ENCODE measurements at places on chromosomes 5 and 9.
A peak's percentile ranks its signal among the peaks of the same experiment; 100 is the strongest.

DNA sequence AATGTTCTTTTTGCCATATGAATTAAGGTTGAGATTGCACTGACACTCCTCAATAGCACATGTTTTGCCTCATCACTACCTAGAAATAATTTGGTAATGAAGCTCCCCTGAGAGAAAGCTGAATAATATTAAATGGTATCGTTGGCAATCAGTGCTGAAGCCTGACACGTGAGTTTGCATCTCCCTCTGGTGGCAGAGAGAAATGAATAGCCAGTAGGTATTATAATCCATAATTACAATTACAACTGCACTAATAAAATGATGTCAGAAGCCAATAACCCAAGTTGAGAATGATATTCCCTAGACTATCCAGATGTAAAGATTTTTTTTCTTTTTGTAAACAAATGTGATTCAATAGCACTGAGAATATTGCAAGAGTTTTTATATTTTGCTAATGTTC lies 700.3 kb downstream of the PTPRD start:
- DNase-seq, result no peak

GRCh38 chr5:127887282-127887681 lies 184.1 kb downstream of the CCDC192 start:
- DNase-seq, result no peak

DNA sequence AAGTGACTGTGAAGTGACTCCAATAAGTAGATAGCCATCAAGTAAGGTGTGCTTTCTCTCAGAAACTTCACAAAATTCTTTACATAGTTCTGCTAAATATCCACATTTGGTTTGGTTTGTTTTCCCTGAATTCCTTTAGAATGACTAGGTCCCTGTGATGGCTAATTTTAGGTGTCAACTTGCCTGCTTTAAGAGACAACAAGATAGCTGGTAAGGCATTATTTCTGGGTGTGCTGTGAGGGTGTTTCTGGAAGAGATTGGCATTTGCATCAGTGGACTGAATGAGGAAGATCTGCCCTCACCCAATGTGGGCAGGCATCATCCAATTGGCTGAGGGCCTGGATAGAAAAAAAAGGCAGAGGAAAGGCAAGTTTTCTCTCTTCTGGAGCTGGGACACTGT lies 8.3 kb upstream of the PTBP3 start:
- DNase-seq, result no peak

DNA sequence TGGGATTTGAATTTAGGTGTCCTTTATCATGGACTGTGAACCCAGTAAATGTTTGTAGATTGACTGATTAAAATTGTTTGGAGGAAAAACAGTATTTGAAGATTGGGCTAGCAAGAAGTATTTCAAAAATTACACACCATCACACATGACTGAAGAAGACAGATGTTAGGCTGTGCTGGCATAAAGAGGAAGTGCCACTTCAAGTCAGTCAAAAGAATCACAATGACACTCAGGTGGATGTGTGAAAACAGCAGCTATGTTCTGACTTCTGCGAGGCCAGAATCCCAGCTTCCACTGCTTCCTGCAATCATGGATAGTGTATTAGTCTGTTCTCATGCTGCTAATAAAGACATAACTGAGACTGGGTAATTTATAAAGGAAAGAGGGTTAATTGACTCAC lies 393.3 kb downstream of the DMRT2 start:
- DNase-seq, result no peak

- no peak for DNase-seq
Measured at GRCh38 chr5:139639619-139640380, 8.3 kb upstream of the CXXC5 start.

- no peak for DNase-seq
Measured at GRCh38 chr5:8058616-8059190, 189.8 kb downstream of the MTRR start.

DNA sequence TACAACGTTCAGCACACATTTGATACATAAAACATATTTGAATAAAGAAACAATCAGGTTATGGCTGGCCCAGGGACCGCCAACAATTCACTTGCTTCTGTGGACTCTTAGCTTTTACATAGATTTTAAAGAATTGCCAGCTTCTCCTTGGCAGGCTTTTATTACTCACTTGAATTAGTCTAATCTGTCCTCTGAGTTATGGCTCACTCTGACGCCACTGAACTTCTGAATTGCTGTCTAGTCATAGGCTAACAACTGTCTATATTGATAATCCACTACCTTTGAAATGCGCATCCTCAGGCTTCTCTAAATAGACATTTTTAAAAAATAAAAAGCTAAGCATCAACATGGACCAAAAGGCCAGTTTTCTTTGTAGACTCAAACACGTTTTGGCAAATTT lies 317.4 kb upstream of the SGCD start:
- no peak for DNase-seq

GRCh38 chr9:108702681-108703080 lies 153.1 kb downstream of the ACTL7B start:
- DNase-seq, result no peak

DNA sequence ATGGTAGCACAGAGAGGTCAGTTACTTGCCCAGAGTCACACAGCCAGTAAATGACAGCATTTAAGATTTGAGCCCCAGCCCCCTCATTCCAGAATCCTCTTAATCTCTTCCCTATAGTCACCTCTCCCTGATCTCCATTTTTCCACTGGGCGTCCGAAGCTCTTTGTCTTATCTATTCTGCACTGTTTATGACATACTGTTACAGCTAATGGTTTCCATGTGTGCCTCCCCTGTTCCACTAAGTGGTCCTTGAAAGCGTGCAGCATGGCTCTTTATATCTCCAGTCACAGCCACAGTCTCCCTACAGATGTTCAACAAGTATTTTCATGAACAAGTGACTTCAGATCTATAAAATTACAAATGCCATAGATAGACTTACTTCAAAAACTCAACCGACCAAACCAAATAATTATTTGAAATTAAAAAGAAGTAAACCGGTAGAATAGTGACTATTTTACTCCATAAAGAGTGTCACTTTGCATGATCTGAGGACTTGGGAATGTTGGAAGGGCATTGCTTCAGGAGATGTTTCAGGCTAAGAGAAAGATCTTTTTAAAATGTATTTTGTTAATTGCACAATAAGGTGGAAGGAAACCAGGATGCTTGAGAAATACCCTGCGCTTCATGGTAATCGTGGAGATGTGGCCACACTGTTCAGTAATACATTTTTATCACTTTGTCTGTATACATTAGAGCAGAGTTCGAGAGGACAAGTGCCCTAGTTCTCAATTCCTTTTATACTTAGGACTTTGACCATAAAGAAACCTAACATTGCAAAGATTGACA lies 237.2 kb downstream of the FBXL7 start:
- no peak for DNase-seq

DNA sequence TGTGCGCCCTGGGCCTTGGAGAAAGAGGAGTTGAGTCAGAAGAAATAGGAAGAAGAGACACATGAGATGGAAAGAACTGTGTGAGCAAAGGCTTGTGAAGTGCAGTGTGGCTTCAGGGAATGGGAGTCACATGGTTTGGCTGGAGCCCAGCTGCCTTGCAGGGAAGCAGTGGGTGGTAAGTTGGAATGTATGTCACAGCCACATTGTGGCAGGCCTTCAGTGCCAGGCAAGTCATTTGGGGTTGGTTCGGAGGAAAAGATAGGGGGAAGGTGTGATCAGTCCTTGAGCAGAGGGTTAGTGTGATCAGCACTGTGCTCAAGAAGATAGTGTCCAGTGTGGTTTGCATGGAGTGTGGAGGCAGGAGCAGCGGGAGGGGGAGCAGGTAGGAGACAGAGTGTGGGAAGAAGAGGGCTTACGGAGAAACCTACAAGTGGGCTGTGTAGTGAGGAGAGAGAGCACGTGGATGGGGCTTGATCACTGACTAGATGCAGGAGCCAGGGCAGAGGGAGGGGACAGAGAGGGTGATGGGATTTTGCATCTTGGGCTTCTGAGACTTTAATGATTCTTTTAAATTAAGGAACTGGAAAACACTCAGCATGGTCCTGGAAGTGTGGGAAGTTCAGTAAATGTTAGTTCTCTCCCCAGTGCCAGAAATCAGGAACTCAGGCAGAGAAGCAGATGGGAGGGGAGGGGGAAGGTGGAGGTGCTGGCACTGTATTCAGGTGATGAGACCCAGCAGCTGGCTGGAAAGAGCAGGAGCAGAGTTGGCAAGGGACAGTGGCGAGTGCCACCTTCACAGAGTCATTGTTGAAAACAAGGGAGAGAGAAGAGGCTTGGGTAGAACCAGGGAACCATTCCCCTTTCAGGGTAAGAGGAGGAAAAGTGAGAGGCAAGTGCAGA lies 46.6 kb downstream of the ARHGAP26 start:
- peak; percentile 82 for DNase-seq

DNA sequence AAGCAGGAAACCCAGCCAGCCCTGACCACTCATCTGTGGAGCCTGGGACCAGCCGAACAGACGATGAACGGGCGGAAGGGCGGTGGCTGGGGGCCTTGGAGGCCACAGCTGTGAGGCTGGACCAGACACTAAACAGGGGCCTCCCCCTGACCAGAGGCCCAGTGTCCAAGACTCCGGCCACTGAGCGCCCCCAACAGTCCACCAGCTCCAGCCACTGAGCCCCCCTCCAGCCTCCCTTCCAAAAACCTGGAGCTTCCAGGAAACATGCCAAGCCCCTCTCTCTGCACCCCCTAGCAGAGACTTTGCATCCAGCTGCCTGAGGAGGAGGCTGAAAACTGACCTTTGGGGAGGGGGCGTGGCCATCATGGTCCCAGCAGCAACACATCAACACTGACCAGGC lies 23.2 kb downstream of the CNTFR start:
- peak; percentile 70 for DNase-seq

- DNase-seq, result peak; percentile 94
Measured at GRCh38 chr5:78547731-78548615, 100.6 kb downstream of the LHFPL2 start.

- no peak for DNase-seq
Measured at GRCh38 chr5:79172269-79172668, 60.7 kb downstream of the BHMT start.

GRCh38 chr5:78317515-78317914 lies 23.0 kb upstream of the AP3B1 start:
- DNase-seq, result no peak

GRCh38 chr9:129708793-129709192 lies 43.3 kb downstream of the PRRX2 start:
- no peak for DNase-seq

DNA sequence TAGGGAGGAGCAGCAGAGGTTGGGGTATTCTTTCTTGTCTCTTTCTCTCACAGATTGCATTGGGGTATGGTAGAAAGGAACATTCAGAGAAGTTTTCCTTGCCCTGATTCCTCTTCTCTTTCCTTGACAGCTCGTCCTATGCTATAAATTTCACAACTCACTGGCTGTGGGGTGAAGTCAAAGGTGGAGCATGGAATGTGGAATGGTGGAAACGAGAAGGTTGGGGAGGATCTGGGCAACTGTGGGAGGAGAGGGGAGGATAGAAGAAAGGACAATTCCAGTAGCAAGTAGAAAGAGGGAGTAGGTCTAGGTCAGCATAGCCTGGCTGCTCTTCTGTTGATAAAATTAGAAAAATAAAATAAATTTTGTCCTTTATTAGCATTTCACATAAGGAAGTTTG lies 39.0 kb upstream of the POC5 start:
- DNase-seq, result no peak

GRCh38 chr9:135605238-135605781 lies 34.0 kb downstream of the GLT6D1 start:
- peak; percentile 13 for DNase-seq

GRCh38 chr5:61657686-61658085 lies 325.6 kb downstream of the ZSWIM6 start:
- no peak for DNase-seq

- peak; percentile 82 for DNase-seq
Measured at GRCh38 chr9:107894572-107895261, 405.1 kb upstream of the KLF4 start.

DNA sequence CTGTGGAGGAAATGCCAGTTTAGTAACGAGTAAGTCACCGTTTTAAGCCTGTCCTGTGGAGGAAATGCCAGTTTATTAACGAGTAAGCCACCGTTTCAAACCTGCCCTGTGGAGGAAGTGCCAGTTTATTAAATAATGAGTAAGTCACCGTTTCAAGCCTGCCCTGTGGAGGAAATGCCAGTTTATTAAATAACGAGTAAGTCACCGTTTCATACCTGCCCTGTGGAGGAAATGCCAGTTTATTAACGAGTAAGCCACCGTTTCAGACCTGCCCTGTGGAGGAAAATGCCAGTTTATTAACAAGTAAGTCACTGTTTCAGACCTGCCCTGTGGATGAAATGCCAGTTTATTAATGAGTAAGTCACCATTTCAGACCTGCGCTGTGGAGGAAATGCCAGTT lies 18.9 kb upstream of the PDCD6 start:
- DNase-seq, result no peak

DNA sequence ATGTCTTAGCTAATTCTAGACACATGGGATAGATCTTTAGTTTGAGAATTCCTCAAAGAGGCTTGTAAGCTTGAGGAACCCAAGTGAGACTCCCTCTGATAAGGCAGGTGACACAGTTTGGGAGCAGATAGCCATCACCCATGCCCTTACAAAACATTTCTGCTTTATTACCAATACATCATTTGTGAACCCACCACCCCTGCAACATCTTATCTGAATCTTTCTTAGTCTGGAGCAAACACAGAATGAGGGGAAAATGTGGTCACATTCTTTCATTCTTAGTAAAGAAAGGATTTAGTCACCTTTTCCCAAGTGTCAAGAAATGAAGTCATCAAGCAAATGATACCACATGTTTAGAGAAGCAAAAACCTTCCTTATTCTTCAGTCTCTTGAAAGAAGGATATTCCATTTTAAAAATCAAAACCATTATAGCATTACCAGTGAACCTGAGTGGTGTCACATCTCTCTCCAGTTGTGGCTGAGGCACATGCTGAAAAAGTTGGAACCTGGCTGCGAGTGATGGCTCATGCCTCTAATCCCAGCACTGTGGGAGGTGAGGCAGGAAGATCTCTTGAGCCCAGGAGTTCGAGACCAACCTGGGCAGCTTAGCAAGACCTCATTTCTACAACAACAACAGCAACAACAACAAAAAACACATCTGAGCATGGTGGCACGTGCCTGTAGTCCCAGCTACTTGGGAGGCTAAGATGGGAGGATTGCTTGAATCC lies 65.9 kb downstream of the PRKACG start:
- DNase-seq, result no peak
